NCI-H2171 (cell line): ENCODE measurements at places on chromosomes 7 and 10.
A peak's percentile ranks its signal among the peaks of the same experiment; 100 is the strongest.

DNA sequence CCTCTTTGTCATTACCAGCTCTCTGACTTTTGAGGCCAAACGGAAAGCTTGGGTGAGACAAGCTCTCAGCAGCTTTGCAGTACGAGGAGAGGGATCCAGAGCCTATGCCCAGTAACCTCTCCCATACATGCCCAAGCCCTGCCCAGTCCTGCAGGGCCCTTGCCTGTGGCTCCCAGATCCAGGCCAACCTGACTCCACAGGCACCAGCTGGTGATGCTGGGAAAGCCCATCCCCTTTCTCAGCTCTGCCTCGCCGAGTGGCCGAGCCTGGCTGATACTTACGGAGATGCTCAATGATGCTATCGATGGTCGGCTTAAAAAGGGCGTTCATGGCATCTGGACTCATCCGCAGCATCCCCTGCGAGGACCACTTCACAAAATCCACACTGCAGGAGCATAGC, 55.4 kb downstream of the PNLIPRP2 start:
- no peak for DNase-seq

GRCh38 chr7:76233538-76234281, 32.0 kb downstream of the SRRM3 start:
- DNase-seq, result no peak

DNA sequence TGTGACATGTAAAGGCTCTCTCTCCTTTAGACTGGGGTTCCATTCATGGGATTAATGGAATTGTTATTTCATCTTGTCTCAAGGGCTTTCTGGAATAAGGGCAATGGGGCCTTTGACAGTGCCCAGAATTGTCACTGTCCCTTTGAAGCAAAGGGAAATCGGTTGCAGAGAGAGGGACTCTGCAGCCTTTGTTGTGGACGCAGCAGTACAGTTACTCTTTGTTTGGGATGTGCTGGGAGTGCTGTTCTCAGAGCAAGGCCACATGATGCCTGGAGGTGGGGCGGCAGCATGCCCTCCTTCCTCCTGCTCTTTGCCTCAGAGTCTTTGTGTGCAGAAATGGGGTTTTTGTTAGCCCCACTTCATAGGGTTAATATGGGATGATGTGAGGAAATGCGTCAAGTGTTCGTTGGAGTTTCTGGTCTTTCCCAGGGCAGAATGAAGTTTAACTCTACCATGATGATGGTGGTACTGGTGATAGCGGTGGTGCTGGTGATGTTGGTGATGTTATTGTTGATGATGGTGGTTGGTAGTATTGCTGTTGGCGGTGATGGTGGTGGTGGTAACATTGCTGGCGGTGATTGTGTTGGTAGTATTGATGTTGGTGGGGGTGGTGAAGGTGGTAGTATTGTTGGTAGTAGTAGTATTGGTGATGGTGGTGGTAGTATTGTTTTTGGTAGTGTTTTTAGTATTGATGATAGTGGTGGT, 45.3 kb downstream of the DOCK1 start:
- no peak for DNase-seq

DNA sequence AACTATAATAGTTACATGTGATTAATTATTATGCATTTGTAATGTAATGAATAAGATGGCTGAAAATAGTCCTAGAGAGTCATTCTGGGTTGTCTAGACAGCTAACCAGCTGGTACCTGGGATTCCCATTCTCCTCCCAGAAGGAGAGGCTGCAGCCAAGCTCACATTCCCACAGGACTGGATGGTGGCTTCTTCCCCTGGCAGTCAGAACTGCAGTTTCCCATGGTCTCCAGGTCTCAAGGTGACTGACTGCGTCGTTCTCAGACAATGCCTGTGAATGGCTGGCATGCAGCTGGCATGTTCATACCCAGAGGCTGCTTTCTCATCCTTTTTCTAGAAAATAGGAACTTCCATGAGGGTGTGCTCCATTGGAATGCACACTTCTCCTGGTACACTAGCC, 21.3 kb downstream of the TAS2R16 start:
- no peak for DNase-seq

- no peak for DNase-seq
Measured at GRCh38 chr7:115678086-115678982, 352.2 kb downstream of the TFEC start.

GRCh38 chr10:124301736-124302135, 117.0 kb downstream of the OAT start:
- DNase-seq, result no peak

- no peak for DNase-seq
Measured at GRCh38 chr7:129990403-129991192, 37.8 kb upstream of the UBE2H start.

GRCh38 chr10:121078672-121079102, 227.5 kb downstream of the WDR11 start:
- no peak for DNase-seq

DNA sequence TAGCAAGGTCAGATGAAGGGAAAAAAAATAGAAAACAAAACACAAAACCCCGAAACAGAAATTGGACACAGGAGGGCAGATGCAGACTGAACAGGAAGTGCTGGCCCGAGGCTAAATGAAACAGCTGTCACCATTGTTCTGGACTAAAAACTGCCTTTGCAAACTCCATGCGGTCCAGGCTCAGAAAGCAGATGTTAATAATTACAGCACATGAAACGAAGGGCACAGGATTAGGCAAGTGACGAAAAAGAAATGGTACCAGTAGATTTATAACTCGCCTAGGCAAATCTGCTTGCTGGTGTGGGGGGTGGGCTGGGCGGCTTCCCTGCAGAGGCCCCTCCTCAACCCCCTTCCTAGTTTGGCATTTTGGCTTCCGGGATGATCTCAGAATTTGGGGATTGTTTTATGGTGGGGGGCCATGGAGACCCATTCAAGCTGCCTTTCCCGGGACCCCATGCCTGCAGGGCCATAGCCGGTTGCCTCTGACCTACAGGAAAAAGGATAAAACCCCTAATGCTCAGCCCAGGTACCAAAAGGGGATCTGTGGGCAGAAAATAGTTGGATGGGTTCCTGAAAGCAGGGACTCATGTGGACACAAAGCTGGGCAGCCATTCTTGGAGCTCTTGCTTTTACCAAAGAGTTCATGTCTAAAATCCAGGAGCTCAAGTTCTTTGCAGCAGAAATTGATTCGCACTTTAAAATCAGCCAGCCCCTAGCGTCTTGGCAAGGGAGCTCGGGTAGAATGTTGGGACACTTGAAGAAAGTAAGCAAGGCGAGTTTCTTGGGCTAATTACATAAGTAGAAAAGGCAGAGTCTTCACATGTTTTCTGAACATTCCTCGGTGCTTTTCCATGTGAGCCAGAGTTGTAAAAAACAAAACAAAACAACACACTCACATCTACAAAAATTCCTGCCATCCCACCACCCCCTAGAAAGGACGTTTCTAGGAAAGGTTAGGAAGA, 39.0 kb upstream of the EMX2 start:
- peak; percentile 55 for DNase-seq

DNA sequence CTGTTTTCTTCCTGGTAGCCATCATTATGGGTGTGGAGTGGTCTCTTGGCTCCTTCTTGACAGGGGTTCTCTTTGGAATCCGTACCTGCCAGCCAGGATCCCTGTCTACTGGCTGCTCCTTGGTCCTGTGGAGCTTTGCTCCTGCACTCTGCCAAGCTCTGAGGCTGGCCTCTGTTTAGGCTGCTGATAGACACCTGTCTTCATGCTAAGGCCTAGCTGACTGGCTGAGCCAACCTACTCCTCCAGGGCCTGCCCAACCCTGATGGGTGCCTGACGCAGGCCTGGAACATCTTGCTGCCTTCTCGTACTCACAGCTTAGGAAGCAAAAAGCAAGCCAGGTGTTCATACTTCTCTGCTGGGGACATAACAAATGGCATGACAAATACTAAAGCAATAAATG, 333.6 kb upstream of the ZNF32 start:
- DNase-seq, result no peak

DNA sequence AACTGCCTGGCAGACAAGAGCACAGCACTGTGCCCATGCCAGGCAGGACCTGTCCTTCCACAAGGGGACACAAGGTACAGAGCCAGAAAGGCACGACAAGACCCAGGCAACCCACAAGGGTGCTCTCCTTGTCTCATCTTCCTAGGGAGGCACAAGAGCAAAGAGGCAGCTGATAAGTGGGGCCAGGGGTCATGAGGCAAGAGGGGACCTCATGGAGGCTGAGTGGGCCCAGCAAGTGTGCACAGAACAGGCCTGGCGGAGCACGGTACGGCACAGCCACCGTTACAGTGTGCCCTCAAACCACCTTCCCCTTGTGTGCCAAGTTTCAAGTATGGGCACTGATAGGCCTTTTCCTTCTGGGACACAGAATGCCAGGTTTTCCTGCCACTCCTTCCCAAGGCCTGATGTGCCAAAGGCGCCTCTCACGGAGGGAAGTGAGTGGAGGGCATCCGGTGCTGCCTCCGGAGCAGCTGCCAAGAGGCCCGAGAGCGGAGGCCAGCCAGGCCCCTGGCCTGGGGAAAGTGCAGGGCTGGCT, 75.6 kb downstream of the FAM53B start:
- no peak for DNase-seq

DNA sequence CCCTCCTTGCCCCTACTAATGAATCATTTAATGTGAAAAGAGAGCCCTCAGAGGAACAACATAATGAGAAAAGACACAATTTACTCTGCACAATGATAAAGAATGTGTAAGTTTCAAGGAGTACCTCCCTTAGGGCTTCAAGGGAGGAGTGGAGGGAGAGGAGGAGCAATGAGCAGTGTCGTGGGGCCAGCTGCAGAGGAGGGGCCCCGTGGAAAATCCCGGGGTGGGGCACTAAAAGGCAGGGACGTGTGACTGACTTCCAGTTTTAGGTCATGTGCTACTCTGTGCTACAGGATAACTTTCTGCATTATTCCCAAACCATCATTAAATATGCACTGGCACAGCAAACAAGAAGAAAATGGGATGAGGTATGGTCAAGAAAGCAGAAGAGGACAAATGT, 108.1 kb downstream of the ANLN start:
- no peak for DNase-seq

GRCh38 chr10:47452495-47453140, 31.3 kb downstream of the ANXA8 start:
- no peak for DNase-seq

GRCh38 chr10:17214526-17214925, 13.1 kb upstream of the TRDMT1 start:
- no peak for DNase-seq

GRCh38 chr7:80770675-80771081, 132.2 kb downstream of the CD36 start:
- DNase-seq, result no peak
